ENCODE measurements at places on chromosomes 4 and X. TPM values are rescaled to one million over a fixed set of nuclear protein-coding genes. Genes with fewer than 3 reads are reported as not detected.

DNA sequence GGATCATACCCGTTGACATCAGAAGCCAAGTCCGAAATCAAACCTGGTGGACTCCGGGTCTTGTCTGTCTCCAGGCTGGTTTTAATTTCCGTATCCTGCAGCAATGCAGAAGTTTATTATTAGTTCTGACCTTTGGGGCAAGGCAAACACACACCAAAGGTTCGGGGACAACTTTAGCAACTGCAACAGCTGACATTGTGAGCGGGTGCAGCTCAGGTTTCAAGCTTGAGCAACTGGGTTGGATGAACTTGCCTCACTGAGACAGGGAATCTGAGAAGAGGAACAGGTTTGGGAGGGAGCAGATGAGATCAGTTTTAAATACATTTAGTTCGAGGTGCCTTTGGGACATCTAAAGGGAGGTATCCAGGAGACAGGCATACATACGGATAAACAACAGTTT, 110.7 kb downstream of the GNL3L start:
- peaks cover 6% of the 10 kb centered on the region for H3K36me3 ChIP-seq
- no peak overlapping the region for H3K4me3 ChIP-seq
- peaks cover 6% of the 10 kb centered on the region for H3K4me1 ChIP-seq
- DNase-seq: no peak

- no peaks in the 10 kb centered on the region for H3K36me3 ChIP-seq
Observed at GRCh38 chrX:103817502-103817901, 14.6 kb downstream of the RAB9B start.

DNA sequence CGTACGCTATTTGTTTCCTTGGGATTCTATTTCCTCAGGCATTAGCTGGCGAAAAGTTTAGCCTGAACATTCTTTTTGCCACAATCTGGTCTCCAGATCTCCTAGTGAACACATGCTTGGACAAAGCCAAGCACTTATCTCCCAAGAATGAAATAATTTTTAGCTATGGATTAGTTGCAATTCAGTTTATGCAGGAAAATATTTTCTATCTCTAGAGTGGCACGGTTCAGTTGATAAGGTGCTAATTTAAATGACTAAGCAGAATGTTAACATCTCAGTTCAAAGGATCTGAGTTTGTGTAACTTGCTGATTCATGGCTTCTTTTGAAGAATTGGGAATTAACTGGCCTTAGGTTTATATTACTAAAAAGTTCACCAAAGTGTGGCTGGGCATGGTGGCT, 58.1 kb upstream of the JADE1 start:
- no peak overlapping the region for H3K27ac ChIP-seq
- no peaks in the 10 kb centered on the region for H3K36me3 ChIP-seq

DNA sequence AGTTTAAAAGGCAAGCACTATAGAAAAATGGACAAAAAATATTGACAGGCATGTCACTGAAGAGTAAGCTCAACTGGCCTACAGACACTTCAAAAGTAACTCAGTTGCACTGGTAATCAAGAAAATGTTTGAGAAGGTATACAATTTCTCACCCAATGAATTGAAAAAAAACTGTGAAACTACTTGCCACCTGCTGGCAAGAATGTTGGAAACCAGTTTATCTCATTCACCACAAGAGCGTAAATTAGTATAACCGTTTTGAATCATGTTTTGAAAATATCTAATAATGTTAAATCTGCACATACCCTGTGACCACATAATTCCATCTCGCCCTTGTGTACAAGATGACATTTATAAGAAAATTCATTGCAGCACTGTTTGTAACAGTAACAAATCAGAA, 31.7 kb downstream of the TXK start:
- H3K4me1 ChIP-seq: no peaks in the 10 kb centered on the region
- no peaks in the 10 kb centered on the region for H3K27me3 ChIP-seq
- H3K27ac ChIP-seq: no peak overlapping the region
- no peak for DNase-seq
- H3K4me3 ChIP-seq: no peak overlapping the region

- no peaks in the 10 kb centered on the region for H3K36me3 ChIP-seq
- no peak for DNase-seq
- H3K4me3 ChIP-seq: no peak overlapping the region
- no peaks in the 10 kb centered on the region for H3K4me1 ChIP-seq
Observed at GRCh38 chrX:134738986-134739740, 80.9 kb upstream of the PLAC1 start.

GRCh38 chrX:110667706-110668105, 127.9 kb downstream of the CHRDL1 start:
- no peak overlapping the region for H3K27ac ChIP-seq
- no peaks in the 10 kb centered on the region for H3K27me3 ChIP-seq
- H3K4me1 ChIP-seq: no peaks in the 10 kb centered on the region
- no peak overlapping the region for H3K4me3 ChIP-seq
- no peaks in the 10 kb centered on the region for H3K36me3 ChIP-seq

DNA sequence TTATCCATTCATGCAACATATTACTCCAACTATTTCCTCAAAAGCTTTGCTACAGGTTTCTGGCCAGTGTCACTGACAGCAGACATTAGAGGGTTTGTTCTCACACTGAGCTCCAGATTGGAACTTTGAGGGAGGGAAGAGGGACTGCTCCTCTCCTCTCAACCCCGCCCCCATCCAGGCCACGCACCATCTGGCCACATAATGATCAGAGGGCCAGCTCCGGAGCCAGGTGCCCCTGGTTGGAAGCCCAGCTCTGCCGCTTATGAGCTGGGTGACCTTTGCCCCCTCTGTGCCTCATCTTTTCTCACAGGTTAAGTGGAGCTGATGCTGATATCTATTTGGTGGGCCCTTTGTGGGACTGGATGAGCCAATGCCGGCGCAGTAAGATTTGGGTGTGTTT, 55.8 kb downstream of the C4orf50 start:
- H3K27ac ChIP-seq: no peak overlapping the region
- DNase-seq: no peak
- H3K36me3 ChIP-seq: no peaks in the 10 kb centered on the region

DNA sequence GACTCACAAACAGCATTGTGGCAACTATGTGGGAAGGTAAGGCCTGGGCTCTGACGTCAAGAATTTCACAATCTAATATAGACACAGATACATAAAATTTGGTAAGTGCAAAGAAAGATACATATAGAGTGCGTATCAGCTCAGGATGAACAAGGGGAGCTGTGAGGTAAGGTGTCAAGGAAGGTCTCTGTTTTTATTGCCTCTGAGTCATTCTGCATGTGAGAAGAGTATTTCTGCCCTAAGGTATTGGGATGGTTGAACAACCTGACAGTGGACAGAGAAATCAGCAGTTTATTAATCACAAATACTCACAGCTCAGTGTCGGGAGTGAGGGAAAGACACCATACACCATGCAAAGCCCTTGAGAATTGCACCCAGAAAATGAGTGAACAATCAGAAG, 89.8 kb downstream of the COMMD8 start:
- no peaks in the 10 kb centered on the region for H3K4me1 ChIP-seq
- H3K27me3 ChIP-seq: peaks cover 2% of the 10 kb centered on the region
- DNase-seq: no peak

DNA sequence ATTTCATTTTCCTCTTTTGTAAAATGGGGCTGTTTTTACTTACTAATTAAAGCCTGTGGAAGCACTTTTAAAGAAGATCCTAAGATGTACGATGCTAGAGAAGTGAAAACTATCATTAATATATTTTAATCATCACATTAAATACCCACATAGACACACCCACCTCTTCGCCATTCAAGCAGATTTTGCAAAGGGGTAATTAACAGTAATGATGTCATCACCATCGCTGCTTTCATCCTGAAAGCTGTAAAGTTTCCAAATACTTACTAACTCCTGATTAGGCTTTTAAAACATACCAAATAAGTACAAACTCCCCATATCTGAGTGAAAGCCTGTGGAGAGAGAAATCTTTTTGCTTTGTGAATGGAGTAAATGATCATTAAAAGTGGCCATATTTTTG, 17.6 kb upstream of the NYX start:
- H3K36me3 ChIP-seq: no peaks in the 10 kb centered on the region
- H3K27me3 ChIP-seq: no peaks in the 10 kb centered on the region
- no peak overlapping the region for H3K27ac ChIP-seq
- no peak for DNase-seq

DNA sequence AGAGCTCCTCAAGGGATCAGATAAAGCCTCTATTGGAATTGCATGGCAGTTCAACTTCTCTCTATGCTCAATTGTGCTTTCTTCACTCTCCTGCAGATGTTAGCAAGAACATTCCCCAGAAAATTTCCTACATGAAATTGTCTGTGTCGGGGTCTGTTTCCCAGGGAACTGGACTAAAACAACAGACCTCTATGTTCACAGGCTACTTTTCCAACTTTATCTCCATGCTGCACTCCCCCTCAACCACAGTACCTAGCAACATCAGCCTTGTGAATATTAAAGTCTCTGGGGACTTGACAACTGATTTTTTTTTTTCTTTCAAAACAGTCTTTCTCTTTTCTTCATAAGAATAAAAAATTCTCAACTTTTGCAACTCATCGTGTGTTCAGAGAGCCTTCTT, 1470.8 kb upstream of the ADGRL3 start:
- no peaks in the 10 kb centered on the region for H3K4me1 ChIP-seq
- H3K27ac ChIP-seq: no peak overlapping the region
- no peaks in the 10 kb centered on the region for H3K27me3 ChIP-seq
- no peaks in the 10 kb centered on the region for H3K36me3 ChIP-seq
- H3K4me3 ChIP-seq: no peak overlapping the region

GUCY1A1 gene
- 0.51 TPM for total RNA-seq

RAPGEF2 gene
- total RNA-seq: 18.1 TPM

WDFY3 gene
- 0.05 TPM for total RNA-seq

CTAG1A gene
- total RNA-seq: not detected

SSX4B gene
- total RNA-seq: not detected
